ENCODE measurements at places on chromosomes 2 and 18.
A peak's percentile ranks its signal among the peaks of the same experiment; 100 is the strongest.

DNA sequence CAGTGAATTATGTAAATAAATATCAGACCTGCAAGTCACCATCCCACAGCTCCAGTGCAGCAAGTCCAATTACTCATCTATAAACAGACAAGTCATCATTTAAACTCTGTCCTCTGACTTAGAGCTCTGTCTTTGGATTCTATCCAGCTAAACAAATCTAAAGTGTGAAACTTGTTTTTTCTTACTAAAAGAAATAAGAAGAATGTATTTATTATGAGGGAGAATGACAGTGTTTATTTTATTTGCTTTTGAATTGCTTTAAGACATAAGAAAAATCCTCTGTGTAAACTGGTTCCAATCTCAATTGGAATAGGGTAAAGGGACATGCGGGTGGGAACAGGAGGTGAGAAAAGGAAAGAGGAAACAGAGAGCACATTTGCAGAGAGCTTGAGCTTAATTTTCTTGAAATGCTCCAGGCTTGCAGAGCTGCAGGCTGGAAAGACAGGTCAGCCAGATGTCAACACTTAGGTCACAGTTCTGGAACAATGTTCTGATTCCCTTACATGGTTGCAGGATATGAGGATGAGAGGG is 355.8 kb downstream of the MEIS1 start:
- peaks cover 6% of the 10 kb centered on the region for H3K4me1 ChIP-seq
- H3K4me3 ChIP-seq = no peak overlapping the region
- H3K27ac ChIP-seq = no peak overlapping the region

DNA sequence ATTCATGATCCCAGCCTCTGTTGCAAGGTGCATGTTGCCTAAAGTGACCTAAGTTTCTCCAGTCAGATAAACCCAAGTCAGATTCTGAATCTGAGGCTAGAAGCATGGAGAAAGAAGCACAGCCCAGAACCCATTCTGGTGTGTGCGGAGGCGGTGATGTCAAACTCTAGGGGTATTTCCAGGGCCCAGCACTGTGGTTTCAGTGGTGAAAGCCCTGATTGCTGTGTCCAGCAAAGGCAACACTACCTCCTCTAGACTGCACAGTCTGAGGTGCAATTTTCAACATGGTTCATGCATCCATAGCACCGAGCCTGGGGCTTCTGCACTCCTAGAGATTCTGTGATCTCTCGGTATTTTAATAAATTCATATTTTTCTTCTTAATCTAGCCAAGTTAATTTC is 264.8 kb upstream of the KLHL29 start:
- no peak for DNase-seq
- H3K4me1 ChIP-seq = no peaks in the 10 kb centered on the region
- H3K36me3 ChIP-seq = no peaks in the 10 kb centered on the region
- no peak overlapping the region for H3K27ac ChIP-seq
- H3K4me3 ChIP-seq = no peak overlapping the region

GRCh38 chr2:33441235-33441810 is 35.1 kb upstream of the RASGRP3 start:
- no peaks in the 10 kb centered on the region for H3K36me3 ChIP-seq
- H3K4me3 ChIP-seq = no peak overlapping the region
- H3K4me1 ChIP-seq = peaks cover 8% of the 10 kb centered on the region
- no peak overlapping the region for H3K27ac ChIP-seq
- DNase-seq = peak; percentile 56

- no peak overlapping the region for H3K4me3 ChIP-seq
- H3K27me3 ChIP-seq = no peaks in the 10 kb centered on the region
- DNase-seq = no peak
- no peak overlapping the region for H3K27ac ChIP-seq
Measured at GRCh38 chr2:37619230-37619958, 52.0 kb downstream of the CDC42EP3 start.

DNA sequence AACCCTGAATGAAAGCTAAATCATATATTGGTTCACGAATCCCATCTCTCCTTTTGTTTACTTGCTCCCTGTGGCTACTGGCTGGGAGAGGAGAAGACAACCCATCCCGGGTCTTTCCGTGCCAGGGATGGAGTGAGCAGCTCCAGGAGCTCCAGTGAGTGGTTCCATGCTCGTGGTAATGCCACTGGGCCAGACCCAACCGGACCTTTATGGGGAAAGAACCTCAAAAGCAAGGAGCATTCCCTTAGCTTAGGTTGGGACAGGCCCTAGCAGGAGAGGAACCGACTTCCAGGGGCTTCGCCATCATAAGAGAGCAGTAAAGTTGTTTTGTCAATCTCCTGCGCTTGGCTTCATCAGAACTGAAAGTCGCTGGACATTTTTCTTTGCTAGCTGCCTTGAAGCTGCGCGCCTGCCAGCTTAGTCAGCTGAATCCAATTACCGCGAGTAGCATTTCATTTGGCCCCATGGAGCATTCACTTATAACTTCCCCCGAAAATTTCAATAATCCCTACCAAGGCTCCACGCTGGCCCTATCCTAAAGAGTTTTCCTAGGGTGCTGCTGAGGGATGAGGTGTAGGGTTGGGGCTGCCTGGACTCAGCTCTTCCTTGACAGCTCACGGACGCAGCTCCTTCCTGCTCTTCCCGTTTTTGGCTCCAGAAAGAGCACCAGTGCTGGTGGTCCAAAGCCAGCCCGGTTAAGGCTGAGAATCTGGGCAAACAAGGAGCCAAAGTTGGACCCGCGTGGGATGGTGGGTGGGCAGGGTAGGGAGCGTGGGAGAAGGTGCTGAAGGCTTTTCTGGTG is 4.9 kb downstream of the HOXD3 start:
- H3K4me3 ChIP-seq = peak overlapping the region; percentile 25
- no peaks in the 10 kb centered on the region for H3K36me3 ChIP-seq

- H3K4me1 ChIP-seq = no peaks in the 10 kb centered on the region
- peaks cover 14% of the 10 kb centered on the region for H3K36me3 ChIP-seq
- DNase-seq = no peak
- no peak overlapping the region for H3K4me3 ChIP-seq
- H3K27ac ChIP-seq = no peak overlapping the region
Measured at GRCh38 chr2:240596491-240596931, 10.0 kb downstream of the CAPN10 start.

GRCh38 chr2:202643012-202643858 is 8.5 kb downstream of the FAM117B start:
- DNase-seq = no peak
- H3K27me3 ChIP-seq = no peaks in the 10 kb centered on the region
- H3K4me3 ChIP-seq = no peak overlapping the region
- H3K36me3 ChIP-seq = no peaks in the 10 kb centered on the region

DNA sequence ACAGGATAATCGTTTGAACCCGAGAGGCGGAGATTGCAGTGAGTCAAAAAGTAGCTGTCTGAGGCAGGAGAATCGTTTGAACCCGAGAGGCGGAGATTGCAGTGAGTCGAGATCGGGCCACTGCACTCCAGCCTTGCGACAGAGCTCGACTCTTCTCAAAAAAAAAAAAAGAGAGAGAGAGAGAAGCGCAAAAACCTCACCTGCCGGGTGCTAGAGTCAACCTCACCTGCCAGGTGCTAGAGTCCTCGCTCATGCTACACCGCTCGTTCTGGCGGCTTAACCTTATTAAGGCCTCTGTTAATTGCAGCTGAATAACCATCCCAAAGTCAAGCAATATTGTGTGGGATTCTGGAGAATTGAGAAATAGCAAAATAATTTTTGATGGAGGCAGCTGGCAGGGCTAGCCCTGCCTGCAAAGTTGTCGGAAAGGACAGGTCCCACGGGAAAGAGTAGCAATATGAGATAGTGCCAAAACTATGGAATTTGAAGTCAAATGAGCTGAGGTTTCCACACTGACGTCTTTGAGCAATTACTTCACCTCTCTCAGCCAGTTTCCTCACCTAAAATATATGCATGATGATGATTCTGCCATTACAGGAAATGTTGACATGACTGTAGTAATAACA is 644 bp upstream of the DYM start:
- DNase-seq = peak; percentile 13
- peak overlapping the region; percentile 76 for H3K27ac ChIP-seq
- no peaks in the 10 kb centered on the region for H3K36me3 ChIP-seq
- H3K4me1 ChIP-seq = peaks cover 7% of the 10 kb centered on the region

DNA sequence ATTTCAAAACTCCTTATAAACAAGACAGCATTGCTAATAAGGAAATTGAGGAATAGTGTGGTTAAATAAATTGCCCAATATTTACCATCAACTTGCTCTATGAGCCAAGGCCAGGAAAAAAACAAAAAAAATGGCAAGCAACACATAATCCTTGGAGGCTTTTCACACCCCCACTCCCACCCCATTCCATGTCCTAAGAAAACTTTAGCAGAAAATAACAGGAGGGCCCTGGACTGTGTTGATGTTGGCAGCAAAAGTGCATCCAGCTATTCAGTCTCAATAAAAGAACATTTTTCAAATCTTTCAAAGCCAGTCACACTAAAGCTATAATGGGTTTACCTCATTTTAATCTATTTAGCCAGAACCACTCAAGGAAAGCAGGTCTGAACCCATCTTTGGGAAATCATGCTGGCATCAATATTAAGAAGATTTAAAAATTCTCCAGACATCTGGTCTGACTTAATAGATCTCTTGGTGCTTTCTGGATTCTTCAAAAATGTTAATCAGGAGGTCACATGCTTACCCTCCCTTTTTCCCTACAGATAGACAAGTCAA is 34.6 kb upstream of the STK17B start:
- no peaks in the 10 kb centered on the region for H3K36me3 ChIP-seq
- H3K27me3 ChIP-seq = no peaks in the 10 kb centered on the region
- DNase-seq = peak; percentile 44
- H3K4me3 ChIP-seq = no peak overlapping the region
- no peaks in the 10 kb centered on the region for H3K4me1 ChIP-seq
- no peak overlapping the region for H3K27ac ChIP-seq

DNA sequence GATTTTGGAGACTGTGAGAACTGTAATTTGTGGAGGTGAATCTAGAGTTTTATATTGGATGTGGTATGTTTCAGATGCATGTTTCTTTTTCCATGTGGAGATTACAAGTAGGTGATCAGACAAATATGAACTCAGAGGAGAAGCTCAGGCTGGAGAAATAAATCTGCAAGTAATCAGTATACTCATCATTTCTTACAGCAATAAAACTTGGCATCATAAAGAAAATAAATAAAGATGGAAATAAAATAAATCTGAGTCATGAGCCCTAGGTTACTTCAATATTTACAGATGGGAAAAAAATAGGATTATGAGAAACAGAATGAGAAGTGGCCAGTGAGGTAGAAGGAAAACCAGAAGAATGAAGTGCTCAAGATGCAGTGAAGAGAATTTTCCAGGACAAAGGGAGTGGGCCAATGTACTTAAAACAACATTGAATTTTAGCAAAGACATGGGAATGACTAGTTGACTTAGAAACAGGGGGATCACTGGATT is 453.8 kb downstream of the DSC3 start:
- H3K4me1 ChIP-seq = no peaks in the 10 kb centered on the region
- H3K27ac ChIP-seq = no peak overlapping the region
- DNase-seq = no peak

DNA sequence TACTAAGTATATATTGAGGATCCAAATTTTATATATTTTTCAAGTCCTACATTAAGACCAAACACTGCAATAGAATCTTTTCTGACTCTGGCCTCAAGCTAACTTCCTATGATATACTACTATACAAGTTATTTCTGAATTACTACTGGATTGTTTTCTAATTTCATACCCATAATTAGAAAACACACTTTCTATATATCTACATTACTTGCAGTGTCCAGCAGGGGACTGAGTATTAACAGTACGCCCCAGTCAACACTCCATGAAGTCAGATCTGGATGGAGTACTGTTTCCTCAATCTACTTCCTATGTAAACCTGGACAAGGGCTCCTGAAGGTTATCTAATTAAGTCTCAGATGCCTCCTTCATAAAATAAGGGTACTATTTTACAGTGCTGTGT is 26.5 kb downstream of the RMP24 start:
- H3K27me3 ChIP-seq = no peaks in the 10 kb centered on the region
- H3K27ac ChIP-seq = no peak overlapping the region
- H3K36me3 ChIP-seq = no peaks in the 10 kb centered on the region
- H3K4me3 ChIP-seq = no peak overlapping the region
- DNase-seq = no peak
- H3K4me1 ChIP-seq = no peaks in the 10 kb centered on the region

GRCh38 chr2:15275346-15275745 is 285.8 kb downstream of the NBAS start:
- DNase-seq = no peak
- H3K27me3 ChIP-seq = no peaks in the 10 kb centered on the region
- H3K4me1 ChIP-seq = no peaks in the 10 kb centered on the region
- H3K27ac ChIP-seq = no peak overlapping the region
- no peak overlapping the region for H3K4me3 ChIP-seq
- no peaks in the 10 kb centered on the region for H3K36me3 ChIP-seq

GRCh38 chr18:64474255-64474654 is 325.4 kb upstream of the LINC00305 start:
- no peaks in the 10 kb centered on the region for H3K27me3 ChIP-seq
- no peak overlapping the region for H3K27ac ChIP-seq
- H3K36me3 ChIP-seq = no peaks in the 10 kb centered on the region
- H3K4me1 ChIP-seq = no peaks in the 10 kb centered on the region
- DNase-seq = no peak

- no peak for DNase-seq
- H3K36me3 ChIP-seq = no peaks in the 10 kb centered on the region
- H3K4me3 ChIP-seq = no peak overlapping the region
- H3K4me1 ChIP-seq = no peaks in the 10 kb centered on the region
- H3K27ac ChIP-seq = no peak overlapping the region
- no peaks in the 10 kb centered on the region for H3K27me3 ChIP-seq
Measured at GRCh38 chr18:59372975-59373374, 13.9 kb upstream of the LMAN1 start.

DNA sequence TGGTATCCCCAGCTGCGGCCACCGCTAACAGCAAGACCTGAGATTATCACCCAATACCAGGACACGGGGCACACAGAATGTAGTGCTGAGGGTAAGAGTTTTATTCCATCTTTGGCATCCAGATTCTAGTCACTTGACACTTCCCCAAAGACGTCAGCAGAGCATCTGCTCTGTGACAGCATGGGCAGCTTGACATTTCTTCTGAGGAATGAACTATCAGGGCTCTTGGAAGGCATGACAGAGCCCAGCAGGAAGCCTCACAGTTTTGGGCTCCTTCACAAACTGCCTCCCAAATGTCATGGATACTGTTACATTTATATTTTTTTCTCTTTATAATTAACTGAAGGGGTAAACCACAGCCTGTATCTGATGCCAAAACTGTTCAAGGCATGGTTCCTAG is 1010.7 kb downstream of the TDRD15 start:
- H3K27me3 ChIP-seq = no peaks in the 10 kb centered on the region
- H3K4me1 ChIP-seq = no peaks in the 10 kb centered on the region
- H3K4me3 ChIP-seq = no peak overlapping the region

DNA sequence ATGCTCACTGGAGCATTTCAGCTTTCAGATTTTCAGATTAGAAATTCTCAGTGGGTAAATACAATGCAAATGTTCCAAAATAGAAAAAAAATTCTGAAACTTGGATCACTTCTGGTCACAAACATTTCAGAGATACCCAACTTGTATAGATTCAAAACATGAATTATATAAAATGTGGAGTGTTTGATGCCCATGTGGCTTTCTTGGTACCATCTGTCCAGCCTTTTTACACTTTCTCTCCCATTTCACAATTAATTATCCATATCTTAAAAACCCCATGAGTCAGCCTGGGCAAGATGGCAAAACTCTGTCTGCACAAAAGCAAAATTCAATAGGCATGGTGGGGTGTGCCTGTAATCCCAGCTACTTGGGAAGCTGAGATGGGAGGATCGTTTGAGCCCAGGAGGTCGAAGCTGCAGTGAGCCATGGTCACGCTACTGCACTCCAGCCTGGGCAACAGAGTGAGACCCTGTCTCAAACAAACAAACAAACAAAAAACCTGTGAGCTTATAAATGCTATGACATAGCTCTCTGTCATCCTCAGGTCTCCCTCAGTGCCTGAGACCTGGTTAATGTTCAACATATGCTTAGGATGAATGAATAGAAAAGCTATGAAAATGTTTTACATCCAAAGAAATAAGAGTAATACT is 146.3 kb upstream of the TTC39C start:
- no peaks in the 10 kb centered on the region for H3K27me3 ChIP-seq
- no peak overlapping the region for H3K27ac ChIP-seq
- no peaks in the 10 kb centered on the region for H3K36me3 ChIP-seq
- no peak overlapping the region for H3K4me3 ChIP-seq

Measured in fibroblast of lung (primary cell).